GDM1 (cell line): ENCODE measurements at places on chromosomes 1 and 21.
A peak's percentile ranks its signal among the peaks of the same experiment; 100 is the strongest.

DNA sequence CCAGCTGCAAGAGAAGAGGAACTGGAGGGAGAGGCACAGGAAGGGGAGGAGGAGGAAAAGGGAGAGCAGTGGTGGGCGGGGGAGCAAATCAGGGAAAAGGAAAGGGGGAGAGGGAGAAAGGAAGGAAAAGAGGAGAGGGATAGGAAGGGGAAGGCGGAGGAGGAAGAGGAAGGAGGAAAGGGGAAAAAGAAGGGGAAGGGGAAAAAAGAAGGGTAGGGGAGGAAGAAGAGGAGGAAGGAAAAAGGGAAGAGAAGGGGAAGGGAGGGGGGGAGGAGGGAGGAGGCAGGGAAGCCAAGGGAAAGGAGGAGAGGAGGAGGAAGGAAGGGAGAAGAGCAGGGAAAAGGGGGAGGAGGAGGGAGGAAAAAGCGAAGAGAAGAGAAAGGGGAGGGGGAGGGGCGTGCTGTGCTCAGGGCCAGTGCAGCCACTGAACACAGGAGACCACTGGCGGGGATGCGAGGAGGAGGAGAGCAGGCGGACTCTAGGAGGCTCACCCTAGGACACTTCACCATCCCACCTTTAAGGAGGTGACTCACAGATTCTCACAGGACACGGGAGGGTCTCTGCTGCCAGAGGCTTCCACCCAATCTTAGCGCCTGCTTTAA, 33.1 kb downstream of the PGBD5 start:
- DNase-seq = no peak

DNA sequence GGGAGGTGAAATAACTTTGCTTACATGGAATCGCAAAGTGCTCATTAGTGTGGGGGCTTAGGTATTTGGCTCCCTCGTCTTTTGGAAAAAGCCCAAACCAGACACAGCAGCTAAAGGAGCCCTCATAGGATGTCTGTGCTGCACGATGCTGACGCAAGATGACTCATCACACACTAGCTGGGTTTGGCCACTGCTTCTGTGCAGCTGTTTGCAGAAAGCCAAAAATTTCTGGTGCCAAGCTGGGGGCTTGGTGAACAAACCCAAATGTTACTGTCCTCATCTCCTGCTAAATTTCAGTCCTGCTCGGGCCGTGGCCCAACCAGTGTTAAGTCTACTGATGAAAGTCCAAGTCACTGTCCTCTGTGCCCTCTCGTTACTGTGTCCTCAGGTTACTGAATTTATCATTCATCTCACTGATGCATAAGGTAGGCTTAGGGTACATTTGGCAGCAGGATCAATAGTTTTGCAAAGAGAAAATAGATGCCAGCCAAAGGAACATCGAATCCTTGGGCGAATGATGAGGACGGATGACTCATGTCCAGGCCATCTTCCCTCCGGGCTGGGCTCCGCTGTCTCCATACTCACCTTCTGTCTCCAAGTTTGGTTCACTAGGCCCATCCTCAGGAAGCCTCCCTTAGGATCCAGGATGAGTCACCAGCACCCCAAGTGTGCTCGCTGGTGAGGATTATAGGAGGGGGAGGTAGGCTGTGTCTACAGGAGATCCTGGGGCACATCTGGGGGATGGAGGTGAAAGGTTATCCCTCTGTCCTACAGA, 177.7 kb downstream of the ADSS2 start:
- peak; percentile 41 for DNase-seq

DNA sequence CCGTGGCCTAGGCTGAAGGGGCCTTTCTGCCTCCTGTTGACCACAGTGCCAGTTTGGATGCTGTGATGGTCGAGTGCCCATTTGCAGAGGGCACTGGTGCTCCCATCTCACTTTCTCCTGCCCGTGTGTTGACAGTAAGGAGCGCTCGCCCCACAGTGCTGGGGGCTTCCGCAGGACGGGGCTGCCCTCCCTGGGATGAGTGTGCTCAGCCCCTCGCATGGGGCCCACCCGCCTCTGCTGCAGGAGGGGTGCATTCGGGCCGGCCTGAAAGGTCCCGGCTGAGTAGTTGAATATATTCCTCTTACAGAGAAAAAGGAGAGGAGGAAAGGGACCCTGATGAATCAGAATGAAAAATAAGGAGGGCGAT, 37.3 kb downstream of the NTPCR start:
- no peak for DNase-seq

DNA sequence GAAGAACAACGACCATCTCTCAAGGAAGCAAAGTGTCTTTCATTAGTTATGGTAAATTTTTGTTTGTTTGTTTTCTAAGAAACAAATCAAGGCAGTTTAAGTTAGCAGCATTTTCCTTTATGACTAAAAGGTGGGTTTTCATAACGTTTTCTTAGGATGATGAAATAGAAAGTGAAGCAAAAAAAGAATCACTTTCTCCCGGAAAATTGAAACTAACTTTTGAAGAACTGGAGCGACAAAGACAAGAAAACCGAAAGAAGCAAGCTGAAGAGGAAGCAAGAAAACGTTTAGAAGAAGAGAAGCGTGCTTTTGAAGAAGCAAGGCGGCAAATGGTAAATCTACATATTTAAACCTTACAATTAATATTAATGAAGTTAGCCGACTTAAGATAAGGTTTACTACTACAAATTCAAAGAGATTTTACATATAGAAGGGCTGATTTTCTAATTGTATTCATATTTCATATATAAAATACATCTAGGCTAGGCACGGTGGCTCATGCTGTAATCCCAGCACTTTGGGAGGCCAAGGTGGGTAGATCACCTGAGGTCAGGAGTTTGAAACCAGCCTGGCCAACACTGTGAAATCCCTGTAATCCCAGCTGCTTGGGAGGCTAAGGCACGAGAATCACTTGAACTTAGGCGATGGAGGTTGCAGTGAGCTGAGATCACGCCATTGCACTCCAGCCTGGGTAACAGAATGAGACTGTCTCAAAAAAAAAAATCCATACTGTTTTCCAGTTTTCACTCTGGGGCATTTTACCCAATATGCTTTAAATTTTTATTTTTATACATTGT, 38.3 kb downstream of the NEXN start:
- DNase-seq = no peak

DNA sequence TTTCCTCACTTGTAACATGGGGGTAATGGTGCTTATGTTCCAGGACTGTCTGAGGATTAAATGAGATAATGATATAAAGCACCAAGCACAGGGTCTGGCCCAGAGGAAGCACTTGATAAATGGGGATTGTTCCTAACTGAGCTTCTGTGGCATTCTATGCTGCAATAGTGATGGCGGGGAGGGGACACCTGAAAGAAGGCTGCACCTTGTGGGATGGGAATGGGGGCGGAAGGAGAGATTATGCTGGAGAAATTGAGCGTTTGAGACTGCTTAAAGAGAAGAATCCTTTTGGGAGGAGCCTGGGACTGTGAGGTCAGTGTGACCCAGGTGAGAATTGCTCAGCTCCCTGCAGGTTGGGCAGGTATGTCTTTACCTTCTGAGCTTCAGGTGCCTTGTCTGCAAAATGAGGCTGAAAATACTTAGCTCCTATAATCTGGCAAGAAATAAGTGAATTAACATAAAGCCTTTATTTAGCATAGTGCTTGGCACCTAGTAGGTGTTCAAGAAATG, 55.9 kb upstream of the CTPS1 start:
- no peak for DNase-seq

DNA sequence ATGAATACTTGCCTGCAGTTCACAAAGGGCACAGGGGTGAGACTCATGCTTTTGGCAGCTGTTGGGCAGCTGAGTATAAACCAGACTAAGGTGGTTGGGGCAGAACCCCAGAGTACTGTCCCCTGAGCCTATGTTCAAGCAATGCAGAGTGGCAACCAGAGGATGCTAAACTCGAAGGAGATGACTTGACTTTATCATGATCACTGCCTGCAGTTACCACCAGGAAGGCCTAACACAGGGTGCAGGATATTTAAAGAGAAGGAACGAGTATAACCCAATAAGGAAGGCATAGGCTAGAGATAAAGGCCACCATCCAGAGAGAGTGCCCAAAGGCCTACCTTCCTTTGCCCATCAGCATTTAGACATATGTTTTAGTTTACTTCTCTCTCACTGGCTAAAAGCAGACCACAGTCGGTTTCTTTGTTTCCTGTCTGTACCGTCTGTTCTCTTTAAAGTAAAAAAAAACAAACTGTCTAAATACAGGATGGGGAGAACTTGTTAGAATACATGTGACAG, 83.3 kb downstream of the MPZL1 start:
- DNase-seq = peak; percentile 74
